ENCODE measurements at places on chromosomes 1 and 21. TPM values are rescaled to one million over a fixed set of nuclear protein-coding genes. Genes with fewer than 3 reads are reported as not detected.

Gene CLDN14
- total RNA-seq, result not detected

Gene LCE7A
- total RNA-seq, result not detected

DNA sequence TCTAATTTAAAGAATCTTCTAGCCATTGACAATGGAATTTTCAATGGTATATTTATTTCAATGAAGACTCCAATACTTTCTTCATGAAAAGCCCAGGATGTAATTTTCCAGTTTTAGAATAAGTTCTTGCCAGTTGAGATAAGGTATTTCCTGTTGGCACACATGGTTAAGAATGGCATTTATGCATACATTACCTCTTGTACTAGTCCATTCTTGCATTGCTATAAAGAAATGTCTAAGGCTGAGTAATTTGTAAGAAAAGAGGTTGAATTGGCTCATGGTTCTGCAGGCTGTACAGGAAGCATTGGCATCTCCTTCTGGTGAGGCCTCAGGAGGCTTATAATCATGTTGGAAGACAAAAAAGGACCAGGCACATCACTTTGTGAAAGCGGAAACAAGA lies 1179.6 kb downstream of the AMY1C start:
- no peak for DNase-seq

- DNase-seq, result no peak
Measured at GRCh38 chr1:50246869-50247268, 138.1 kb downstream of the ELAVL4 start.

DNA sequence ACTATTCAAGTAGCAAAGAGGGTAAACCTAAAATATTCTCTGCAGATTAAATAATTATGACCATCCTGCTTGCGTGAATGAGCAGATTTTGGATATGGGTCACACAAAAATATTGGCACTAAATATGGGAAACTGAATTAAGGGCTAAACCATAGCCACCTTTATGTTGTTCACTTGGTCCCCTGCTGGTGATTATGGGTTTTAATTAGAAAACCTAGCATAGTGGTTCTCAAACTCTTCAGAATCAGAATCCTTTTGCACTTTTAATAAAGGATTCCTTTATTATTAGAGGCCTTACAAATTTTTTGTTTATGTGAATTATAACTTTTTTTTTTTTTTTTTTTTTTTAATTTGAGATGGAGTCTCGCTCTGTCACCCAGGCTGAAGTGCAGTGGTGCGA lies 38.5 kb upstream of the ZNHIT6 start:
- DNase-seq, result no peak

DNA sequence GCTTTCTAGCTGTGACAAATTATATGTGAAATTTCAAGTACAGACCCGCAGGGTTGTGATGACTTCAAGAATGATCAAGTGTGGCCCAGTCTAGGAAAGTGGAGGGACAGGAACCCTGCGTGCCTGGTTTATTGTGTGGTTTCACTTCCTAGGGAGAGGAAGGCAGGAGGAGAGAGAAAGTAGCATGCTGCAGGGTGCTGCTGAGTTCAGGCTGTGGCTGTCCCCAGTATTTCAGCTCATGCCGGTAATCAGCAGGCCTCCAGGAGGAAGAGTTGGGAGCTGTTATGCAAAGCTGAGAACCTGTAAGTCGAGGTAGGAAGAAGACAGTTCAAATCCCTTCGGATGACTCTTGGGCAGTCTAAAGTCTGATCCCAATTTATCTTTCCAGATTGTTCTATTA lies 140.4 kb downstream of the ROR1 start:
- no peak for DNase-seq

Data from stomach (tissue), 19 donors.